ENCODE measurements at places on chromosomes 13 and 19. TPM values are rescaled to one million over a fixed set of nuclear protein-coding genes. Genes with fewer than 3 reads are reported as not detected.

Gene FPR2
- not detected for total RNA-seq

Gene SIAH3
- total RNA-seq = not detected

Gene GPR12
- total RNA-seq = not detected

Gene WDR87
- total RNA-seq = not detected

Gene MBD3L2
- not detected for total RNA-seq

Gene CYP2S1
- 23.9 TPM for total RNA-seq

Gene PLIN3
- total RNA-seq = 188 TPM

Gene CYP2F1
- total RNA-seq = not detected

Gene SHISA7
- total RNA-seq = 0.02 TPM

Gene TLE6
- total RNA-seq = 4.5 TPM

Gene PALM3
- total RNA-seq = 2.1 TPM

Gene LGALS13
- not detected for total RNA-seq

Gene MPHOSPH8
- 13.8 TPM for total RNA-seq

Gene KLK14
- total RNA-seq = 0.41 TPM

Gene C1QTNF9
- total RNA-seq = not detected

Gene CEACAM7
- 0.10 TPM for total RNA-seq

Gene TEAD2
- total RNA-seq = 18.8 TPM

Gene TNFSF9
- 3.2 TPM for total RNA-seq

Gene LYPD3
- total RNA-seq = 0.21 TPM

Gene PRR19
- total RNA-seq = 3.6 TPM

Gene NKG7
- not detected for total RNA-seq

Gene PSG11
- total RNA-seq = not detected

Gene C19orf81
- total RNA-seq = 7.6 TPM
